Cortex of kidney (tissue), 1 donor: ENCODE measurements at places on chromosomes 12 and 14.

DNA sequence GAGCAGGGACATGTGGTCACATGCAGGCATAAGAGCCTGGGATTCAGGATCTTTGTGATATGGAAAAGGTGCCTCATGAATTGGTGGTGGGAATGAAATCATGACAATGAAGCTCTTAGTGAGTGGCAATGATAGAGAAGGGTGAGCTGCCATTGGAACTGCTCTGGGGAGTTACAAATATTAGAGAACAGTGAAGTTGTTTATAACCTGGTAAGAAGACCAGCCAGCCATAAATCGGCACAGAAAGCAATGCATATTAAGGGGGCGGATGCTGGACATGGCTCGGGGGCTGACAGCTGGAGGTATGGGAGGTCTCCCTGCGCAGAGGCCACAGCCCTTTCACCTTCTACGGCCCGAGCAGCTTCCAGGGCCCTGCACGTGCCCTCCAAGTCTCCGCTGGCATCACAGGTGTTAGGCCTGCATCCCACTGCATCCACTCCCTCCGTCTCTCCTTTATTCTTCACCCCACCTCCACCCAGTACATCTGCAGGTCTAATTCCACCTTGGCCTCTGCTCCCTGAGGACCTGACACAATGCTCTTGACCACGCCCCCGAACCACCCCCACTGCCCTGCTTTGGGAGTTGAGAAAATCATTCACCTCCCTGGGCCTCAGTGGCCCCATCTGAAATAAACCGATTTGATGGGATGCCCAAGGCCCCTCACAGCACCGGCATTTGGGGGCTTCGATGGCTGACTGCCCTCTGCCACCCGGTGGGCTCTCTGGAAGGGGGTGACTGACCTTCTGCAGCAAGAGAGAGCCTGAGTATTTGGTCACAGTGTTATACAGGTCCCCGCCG is 4.1 kb downstream of the CACNA2D4 start:
- no peak for DNase-seq

- no peak for DNase-seq
Observed at GRCh38 chr12:66555113-66555512, 123.8 kb downstream of the GRIP1 start.

GRCh38 chr12:127450826-127451225 is 816.1 kb upstream of the TMEM132C start:
- no peak for DNase-seq

DNA sequence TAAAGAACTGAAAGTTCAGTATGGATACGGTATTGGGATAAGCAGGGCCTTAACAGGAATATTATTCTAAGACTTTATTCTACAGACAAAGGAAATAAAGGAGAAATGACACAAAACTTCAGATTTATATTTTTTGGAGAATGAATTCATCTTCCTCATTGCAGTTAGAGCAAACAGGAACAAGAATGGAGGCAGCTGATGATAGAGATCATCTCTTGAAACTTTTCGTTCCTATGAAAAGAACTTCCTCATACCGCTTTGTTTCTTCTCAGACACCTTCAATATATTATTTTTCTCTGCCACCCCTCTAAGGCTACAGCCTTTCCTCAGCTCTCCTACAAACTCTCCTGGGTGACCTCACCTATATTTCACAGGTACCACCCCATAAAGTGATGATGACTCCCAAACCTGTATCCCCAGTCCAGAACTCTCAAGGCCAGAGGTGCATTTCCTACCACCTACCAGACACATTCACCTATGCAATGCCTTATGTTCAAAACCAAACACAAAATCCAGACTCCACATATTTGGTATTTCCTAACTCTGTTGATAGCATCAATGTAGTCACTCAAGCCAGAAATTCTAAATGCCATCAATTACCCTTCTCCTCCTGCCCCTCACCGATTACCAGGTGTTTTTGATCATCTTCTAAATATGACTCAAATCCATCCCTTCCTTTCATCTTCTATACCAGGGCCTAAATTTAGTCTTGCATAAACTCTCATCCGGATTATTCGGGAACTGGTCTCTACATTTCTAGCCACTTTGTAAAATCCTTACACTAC is 7.4 kb downstream of the MAP4K5 start:
- no peak for DNase-seq

DNA sequence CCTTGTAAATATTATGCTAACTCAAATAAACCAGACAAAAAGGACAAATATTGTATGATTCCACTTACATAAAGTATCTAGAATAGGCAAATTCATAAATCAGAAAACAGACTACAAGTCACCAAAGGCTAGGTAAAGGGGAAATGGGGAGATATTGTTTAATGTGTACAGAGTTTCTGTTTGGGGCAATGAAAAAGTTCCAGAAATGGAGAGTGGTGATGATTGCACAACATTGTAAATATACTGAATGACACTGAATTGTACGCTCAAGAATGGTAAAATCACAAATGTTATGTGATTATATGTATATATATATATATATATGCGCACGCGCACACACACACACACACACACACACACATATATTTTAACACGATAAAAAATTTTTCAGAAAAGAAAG is 182.5 kb downstream of the SLC2A13 start:
- DNase-seq = no peak

- DNase-seq = no peak
Observed at GRCh38 chr14:103118663-103119404, 4.4 kb upstream of the TNFAIP2 start.
